ENCODE measurements at places on chromosomes 12 and 14.

- DNase-seq, result no peak
Measured at GRCh38 chr12:8951744-8952143, 2.3 kb upstream of the M6PR start.

GRCh38 chr12:81991868-81992267 lies 232.7 kb upstream of the PPFIA2 start:
- DNase-seq, result no peak

DNA sequence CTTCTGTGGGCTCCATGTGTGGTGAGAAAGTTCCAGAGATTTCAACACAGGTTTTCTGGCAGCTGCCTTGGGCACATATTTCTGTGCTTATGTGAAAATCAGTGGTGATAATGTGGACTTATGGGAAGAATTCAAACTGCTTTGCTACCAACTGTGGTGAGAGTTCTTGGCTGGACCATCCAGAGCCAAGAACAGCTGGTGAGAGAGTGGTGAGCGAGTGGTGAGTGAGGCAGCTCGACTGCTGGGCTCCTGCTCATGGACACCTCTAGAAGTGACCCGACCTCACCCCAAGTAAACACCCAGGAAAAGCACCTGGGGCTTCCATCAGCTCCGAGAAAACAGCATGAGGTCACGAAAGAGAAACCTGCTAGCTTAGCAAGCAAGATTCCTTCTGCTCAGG lies 106.4 kb downstream of the PIWIL1 start:
- DNase-seq, result no peak

- DNase-seq, result no peak
Measured at GRCh38 chr12:62947364-62947763, 12.4 kb upstream of the PPM1H start.

GRCh38 chr14:58944968-58945356 lies 243.5 kb upstream of the DAAM1 start:
- DNase-seq, result no peak

DNA sequence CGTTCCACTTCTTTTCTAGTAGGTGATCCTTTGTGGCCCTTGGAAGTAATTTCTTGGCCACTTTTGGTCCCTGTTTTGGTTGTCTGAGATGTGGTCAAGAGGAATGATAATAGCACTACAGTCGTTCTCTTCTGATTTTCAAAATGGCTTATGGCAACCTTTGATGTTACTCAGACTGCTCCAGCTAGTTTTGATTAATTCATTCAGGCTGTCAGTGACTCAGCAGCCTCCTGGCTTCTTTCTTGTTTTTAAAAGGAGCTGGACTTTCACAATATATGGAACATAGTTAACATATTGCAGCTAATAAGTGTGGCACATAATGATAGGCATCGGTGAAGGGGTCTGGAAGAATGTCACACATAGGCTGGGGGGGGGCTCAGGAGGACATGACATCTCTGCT lies 47.3 kb downstream of the WDR20 start:
- no peak for DNase-seq

DNA sequence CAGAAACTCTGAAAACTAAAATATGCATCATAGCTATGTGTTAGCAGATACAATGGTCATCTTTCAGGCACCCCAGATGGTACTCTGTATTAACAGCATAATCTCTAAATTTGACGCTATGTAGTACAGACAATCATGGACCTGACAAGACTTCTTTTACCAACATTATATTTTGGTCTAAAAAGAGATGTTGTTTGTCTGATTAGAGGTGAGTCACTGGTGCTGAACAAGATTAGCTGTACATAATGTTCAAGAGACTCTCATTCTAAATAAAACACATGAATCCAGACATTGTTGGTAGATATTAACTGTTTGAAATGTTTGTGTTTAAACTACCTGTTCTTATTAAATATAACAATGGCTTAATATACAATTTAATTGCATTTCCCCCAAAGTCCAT lies 146.4 kb upstream of the LMNTD1 start:
- no peak for DNase-seq

- no peak for DNase-seq
Measured at GRCh38 chr12:93323625-93324329, 53.9 kb upstream of the NUDT4 start.

DNA sequence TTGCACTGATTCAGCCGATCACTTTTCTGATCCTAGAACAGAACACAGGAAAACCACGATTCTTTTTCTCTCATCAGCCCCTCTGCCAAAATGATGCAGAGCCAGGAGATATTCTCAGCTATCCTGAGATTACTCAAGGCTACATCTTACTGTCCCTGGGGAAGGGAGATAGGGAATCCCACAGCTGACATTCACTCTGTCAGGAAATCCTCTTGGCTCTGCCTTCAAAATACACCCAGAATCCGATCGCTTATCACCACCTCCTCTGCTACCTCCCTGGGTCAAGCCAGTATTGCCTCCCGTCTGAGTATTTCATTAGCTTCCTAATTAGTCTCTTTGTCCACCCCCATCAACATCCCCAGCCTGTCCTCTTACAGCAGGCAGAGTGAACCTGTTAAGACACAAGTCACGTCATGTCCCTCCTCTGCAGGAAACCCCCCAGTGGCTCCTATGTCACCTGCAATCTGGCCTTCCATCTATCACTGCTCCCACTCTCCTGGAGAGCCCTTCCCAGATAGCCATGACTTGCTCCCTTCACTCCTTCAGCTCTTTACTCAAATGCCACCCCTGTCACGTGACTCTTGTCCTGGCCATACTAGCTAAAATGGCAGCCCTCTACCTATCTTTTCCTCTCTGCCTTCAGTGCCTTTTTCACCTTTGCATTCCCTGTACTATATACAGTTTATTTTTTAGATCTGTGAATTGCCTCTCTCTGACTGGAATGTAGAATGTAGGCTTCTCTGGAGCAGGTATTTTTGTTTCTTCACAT lies 70.3 kb downstream of the GALNT4 start:
- no peak for DNase-seq

DNA sequence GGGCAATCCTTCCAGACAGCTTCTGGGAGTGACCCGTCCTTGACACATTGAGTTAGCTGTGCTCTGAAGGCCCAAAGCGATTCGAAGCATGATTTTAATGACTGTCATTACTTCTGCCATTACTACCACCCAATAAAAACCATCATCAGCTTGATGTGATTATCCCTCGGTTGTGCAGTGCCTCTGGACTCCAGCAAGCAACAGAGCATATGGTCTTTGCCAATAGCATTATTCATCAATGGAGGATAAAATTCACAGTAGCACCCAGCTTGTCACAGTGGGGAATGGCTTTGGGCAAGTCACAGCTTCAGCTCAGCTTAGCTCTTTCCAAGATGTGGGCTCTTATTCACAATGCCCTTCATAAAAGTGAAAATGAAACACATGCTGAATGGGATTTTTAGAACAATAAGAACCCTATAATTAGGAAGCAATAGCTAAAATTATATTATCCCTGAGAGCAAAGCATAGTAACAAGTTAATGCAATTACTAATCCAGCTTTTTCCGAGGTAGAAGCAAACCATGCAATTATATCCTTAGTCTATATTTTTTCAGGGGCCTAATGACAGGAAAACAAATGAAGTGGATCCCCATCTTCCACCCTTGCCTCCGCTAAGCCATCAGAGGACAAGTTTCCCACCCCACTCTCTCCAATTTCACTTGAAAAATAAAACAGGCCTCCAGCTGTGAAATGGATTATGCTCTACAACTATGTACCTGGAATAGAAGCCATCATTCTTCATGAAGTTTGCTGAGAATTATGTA lies 163.0 kb upstream of the EEA1 start:
- DNase-seq, result no peak

DNA sequence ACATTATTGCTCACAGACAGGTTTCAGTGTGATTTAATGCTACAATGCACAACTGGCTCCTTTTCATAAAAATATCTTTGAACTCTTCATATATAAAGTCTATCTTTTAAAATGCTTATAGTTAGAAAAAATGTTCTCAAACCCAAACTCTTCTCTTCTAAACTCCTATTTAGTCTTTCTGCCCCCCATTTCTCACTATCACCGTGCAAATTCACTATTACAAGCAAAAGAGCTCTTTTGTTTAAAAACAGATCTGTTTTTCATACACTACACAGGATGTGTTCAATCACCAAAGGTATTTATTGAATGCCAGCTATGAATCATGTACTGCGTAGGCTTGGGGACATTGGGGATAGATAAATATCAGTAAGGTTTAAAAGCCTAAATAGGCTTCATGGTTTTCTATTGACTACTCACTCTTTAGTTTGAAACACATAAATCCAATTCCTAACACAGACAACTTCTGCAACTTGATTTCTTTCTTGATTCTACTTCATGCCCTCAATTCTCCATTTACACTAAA lies 692.3 kb downstream of the C12orf50 start:
- no peak for DNase-seq

GRCh38 chr12:6813363-6813762 lies 8.3 kb upstream of the GPR162 start:
- no peak for DNase-seq

- DNase-seq, result peak; percentile 49
Measured at GRCh38 chr12:132190012-132190755, 45.9 kb downstream of the NOC4L start.

DNA sequence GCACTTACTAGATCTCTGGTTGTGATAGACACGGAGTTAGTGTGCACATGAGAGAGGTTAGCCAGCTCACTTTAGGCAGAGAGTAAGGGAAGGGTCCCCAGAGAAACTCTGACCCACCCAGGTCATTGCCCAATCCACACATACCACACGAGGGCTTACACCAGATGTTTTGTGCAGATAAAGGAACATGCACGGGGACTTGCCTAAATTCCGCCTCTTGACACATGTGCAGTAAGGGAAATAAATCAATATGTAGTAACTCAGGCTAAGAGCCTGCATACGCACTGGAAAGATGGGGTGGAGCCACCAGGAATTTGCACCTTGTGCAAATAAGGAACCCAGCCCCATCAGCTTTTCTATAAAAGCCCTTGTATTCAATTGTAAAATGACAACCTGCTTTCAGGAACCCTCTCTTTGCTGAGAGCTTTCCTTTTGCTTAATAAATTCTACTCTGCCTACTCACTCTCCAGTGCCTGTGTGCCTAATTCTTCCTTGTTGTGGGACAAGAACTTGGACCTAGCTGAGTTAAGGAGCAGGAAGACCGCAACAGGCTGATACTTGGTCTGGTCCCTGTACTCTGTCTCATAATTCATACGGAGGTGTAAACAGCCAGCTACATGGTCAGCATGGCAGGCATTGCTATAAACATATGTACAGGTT lies 120.2 kb downstream of the EMP1 start:
- no peak for DNase-seq

GRCh38 chr12:121511916-121512315 lies 68.9 kb downstream of the KDM2B start:
- no peak for DNase-seq

DNA sequence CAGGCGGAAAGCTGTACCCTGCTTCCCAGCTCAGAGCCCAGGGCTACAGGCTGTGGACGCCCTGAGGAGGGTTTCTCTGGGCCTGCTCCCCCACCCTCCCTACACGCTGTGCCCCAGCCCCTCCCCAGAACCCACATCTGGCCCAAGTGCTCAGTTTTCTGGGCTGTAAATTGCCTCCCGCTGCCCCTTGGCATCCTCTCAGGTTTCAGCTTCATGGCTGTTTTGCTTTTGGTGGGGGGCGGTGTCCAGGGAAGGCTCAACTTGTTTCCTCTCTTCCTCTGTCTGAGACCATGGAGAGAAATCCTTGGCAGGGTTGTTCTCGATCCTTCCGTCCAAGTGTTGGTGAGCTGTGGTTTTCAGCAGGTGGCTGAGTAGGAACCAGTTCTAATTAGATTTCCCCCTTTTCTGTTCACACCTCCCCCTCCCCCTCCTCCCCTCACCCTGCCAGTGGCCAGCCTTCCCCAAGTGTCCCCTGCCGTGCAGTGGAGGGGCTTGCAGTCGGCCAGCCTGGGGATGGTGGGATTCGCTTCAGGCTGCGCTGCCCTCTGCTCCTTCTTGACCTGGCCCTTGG lies 61.8 kb downstream of the TSPAN9 start:
- no peak for DNase-seq
